ENCODE measurements at places on chromosomes 5 and 9.

DNA sequence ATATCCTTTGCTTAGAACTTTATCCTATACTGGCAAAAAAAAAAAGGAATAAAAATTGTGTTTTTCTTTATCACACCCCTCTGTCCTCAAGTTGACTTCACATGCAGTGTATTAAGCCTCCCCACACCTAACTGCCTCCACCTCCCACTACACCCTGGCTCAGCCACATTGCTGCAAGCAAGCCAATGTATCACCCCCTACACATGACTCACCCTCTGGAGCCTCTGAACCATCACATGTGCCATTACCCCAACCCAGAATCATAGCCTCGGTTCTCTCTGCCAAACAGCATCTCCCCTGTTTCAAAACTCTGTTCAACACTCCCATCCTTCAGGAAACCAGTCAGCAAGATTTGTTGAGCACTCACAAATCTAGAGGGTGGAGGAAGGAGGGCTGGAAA, 209.0 kb downstream of the CWC27 start:
- DNase-seq = no peak

GRCh38 chr5:127832067-127832466, 128.9 kb downstream of the CCDC192 start:
- DNase-seq = no peak

- DNase-seq = no peak
Measured at GRCh38 chr9:134073500-134073899, 5.7 kb upstream of the BRD3 start.

DNA sequence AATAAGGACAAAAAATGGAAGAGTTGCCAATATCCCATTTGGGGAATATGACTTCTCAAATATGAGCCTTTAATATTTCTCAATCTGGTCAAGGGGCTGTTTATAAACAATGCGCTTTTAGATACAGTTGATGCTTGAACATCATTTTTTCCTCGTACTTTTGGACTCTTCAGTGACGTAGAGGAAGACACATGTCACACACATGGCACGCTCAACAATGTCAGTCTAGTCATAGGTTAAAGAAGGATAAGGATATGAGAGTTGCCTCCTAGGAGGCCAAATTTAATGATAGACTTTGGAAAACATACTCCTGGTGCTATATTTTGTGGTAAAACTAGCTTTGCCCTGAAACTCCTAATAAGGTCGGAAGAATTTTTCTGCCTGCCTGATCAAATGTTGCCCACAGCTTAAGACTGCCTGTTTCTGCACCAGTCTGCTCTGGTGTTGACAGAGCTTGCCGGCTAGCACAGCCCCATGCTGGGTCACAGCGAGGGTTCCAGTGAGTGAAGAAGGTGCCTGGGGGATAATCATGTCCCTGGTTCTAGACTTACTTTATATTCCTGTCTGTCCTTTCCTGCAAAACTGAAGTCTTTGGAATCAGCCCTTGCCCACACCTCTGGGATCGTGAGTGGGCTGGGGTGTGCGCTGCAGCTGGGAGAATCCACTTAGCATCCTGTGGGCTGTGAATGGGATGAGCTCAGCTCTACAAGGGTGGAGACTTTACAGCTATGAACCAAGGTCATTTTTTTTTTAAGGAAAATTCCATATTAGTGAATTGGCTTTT, 230.8 kb upstream of the IRX4 start:
- no peak for DNase-seq

DNA sequence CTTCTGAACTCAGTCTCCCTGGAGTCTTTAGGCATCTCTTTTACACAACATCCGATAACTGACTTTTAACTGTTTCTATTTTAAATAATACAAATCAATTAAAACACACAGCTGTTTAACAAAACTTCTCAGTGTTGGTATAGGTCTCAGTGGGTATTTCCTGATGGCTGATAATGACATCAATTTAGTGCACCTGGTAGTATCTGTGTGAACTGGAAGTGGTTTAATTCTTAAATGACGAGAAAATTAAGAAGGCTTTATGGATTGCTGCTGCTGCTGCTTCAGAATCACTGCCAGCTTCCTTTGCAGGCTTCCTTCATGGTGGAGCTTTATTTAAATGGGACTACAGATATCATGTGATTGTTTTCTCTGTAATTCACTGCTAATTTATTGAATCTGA, 92.3 kb downstream of the RPS23 start:
- DNase-seq = no peak

DNA sequence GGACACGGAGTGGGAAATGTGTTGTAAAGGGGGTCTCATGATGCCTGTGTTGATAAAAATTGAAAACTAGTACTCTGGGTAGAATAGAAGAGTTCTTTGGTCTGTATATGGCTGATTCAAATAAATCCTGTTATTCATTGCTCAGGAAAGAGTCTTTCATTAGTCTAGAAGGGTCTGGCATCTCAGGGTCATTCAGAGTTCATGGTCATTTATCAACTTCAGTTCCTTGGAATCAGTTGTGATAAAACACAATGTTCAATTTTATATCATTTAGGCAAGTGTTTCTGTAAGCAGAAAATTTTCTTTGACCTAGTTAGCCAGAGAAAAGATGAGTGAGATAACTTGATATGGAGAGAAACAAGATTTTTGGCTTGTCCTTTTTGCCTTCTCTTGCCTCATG, 36.3 kb downstream of the SPATA31D1 start:
- DNase-seq = no peak

DNA sequence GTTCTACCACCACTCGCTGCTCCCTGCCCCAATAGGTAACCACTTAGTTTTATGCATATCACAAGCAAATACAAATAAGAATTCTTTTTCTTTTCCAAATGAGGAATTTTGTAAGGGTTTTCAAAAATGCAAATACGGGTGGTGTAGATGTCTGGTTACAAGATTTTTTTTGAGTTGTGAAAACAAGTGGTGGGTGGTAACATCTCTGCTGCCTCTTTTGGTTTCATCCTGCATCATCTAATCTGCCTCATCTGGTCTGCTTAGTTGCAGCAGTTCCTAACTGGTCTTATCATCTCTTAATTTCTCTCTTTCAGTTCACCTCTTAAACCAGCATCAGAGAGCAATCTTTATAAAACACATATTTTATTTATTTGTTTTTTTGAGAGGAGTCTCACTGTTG, 5.3 kb downstream of the NFX1 start:
- no peak for DNase-seq

DNA sequence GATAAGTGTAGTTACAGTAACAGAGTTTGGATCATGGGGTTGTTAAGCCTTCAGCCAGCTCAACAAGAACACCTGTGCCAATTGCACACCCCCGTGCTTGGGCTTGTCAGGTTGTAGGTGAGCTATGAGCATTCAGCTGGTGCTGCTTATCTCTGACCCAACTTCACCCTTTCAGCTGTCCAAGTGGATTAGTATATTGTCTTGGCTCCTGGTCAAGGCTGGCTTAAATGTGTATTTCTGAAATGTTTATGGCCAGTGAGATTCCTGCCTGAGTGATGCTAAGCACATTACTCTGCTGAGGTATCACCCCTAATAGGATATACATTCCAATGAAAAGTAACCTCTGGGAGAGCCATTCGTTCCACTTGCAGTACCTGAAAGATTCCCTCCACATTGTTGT, 44.2 kb upstream of the LMNB1 start:
- no peak for DNase-seq

DNA sequence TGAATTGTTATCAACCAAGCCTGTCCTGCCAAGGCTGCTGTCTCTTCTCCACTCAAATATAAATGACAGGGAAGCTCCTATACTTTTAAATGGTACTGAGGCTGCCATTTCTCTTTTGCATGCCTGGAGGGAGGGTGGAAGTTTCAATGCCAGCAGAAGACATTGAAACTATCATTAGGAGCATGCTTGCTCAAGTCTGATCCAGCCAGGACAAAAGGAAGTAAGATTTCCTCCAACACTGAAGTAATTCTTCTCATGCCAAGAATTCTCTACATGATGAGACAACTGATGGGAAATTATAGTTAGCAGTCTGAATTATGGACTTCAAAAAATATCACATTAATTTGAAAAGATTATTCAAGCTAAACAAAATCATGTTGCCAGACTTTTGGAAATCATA, 5.4 kb downstream of the SPINK6 start:
- no peak for DNase-seq

Data from left lung (tissue), 14 donors.